ENCODE measurements at places on chromosomes 12 and 14.

- no peak for DNase-seq
Observed at GRCh38 chr12:88227263-88227662, 85.2 kb downstream of the TMTC3 start.

DNA sequence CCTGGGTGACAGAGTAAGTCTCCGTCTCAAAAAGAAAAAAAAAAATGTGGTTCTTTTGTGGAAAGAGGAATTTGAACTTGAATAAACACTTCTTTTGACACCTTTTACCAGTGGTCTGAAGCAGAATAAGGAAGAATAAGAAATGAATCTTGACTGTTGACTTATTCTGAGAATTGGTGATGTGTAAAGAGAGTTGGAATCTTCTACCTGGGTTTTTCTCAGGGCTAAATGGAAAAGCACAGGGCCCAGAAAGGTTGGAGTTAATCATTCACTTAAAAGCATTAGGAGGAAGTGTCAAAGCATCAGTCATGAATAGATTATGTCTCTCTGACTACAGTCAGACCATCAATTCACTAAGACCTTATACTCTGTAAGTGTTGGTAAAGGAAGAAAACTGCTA, 13.9 kb downstream of the PNMA1 start:
- DNase-seq: no peak

DNA sequence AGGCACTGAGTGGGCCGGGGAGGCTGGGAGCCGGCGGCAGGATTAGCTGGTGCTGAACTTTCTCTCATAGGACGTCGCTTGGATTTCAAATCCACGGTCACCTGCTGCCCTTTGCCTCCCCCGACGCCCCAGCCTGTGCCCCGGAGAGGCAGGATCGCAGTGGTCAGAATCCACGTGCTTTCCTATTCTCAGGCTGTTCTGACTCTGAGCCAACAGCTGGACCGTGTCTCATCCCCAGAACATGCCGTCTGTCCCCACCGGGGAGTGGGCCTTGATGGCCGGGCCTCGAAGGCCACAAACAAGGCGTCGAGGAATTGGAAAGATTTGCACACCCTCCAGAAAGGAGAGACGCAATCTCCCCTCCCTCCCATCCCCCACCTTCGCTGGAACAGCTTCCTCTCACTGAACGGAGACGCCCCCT, 18.5 kb upstream of the MLXIP start:
- DNase-seq: no peak

DNA sequence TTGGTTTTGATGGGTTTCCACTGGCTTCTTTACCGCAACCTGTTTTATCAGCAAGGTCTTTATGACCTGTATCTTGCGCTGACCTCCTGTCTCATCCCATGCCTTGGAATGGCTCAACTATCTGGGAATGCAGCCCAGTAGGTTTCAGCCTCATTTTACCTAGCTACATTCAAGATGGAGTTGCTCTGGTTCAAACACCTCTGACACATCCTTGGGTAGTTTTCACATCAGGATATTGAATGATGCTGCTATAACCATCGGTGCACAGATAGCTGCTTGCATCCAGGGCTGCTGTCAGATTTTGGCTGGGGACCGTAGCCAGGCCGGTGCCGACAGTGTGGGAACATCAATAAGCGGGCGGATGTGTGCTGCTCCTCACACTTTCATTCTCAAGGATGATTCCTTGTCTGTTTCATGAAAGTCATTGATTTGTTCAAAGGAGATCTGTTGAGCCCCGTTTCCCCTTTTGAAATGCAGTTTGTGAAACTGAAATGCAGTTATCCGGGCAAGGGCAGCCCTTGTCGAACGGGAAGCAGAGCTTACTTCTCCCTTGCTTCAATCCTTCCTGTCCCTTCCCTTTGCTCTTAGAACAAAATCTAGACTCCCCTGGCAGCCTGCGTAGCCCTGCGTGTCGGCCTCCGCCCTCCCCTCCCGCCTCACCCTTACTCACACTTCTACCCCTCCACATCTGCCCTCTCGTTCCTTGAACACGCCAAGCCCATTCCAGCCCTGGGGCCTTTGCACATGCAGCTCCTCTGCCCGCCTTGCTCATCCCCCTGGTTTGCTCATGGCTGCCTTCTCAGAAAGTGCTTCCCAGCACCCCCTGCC, 49.2 kb upstream of the NCOR2 start:
- peak; percentile 46 for DNase-seq

GRCh38 chr14:31659278-31659677, 98.1 kb downstream of the NUBPL start:
- DNase-seq: no peak

GRCh38 chr14:85451421-85451820, 78.5 kb upstream of the FLRT2 start:
- DNase-seq: no peak

DNA sequence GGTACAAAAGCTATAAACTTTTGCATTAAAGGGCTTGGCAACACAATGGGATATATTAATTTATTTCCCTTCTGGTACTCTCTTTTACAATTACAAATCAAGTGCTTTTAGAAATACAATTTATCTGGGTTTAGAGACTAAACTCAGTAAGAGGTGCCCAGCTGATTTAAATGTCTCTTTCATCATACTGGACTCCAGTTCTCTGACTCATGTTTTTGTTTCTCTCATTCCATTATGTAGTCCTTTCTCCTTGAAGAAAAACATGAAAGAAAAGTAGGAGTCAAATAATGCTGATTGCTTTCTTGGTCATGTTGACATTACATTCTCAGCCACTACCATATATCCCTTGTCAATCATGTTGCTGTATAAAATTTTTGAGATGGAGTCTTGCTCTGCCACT, 36.3 kb upstream of the CFL2 start:
- DNase-seq: no peak

GRCh38 chr14:105375635-105376057, 22.7 kb upstream of the TEX22 start:
- peak; percentile 71 for DNase-seq

DNA sequence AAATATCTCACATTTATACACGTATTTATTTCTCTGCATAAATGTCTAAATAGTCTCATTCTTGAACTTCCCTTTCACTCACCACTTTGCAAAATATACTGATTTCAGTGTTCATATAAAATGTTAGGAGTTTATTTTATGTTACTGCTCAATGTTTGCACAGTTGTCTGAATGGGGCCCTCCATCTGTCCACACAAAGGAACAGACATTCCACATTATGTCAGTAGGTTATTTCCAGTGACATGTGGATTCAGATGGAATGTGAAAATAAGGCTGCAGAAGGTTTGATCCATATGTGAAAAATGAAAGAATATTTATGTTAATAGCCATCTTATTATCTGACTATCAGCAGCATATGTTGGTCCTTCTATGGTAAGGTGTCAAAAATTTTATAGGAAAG, 994.4 kb upstream of the SEL1L start:
- no peak for DNase-seq

DNA sequence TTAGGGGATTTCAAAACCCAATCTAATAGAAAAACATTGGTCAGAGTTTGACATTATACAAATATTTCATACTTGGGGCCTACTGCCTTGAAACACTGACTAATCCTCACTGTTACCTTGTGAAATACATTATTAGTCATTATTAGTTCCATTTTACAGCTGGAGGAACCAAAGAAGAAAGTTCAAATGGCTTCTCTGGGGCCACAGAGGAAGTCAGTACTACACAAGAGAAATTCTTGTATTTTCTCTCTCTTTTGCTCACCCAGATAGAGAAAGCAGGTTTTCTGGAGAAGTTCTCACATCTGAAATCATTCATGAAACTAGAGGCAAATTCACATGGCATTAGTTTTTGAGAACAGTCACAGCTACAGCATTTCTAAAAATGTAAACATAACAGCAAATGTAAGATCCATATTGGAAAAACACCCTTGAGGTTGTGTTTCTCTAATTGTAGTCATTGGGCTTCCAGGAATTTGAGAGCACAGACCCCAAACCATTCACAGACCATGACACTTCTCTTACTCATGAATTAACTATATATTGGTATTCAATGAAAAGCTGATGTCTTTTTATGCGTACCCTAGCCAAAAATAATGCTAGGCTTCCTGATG, 83.0 kb downstream of the LLPH start:
- no peak for DNase-seq

GRCh38 chr12:121145221-121145620, 12.5 kb downstream of the P2RX7 start:
- no peak for DNase-seq

DNA sequence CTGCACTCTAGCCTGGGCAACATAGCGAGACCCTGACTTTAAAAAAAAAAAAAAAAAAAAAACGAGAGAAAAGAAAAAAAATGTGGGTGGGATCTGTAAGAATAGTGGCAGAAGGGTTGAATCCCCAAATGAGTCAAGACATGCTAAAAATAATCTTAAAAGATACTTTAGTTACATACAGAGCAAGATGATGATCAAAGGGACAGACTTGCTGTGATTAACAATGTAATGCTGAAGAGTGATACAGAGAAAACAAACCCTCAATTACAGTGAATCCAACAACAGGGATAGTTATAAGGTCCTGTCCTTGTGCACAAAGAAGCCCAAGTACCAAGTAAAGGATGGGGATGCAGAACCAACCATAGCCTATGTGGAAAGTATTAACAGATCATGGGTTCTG, 80.3 kb downstream of the DCAF5 start:
- no peak for DNase-seq

GRCh38 chr14:37270629-37271028, 72.9 kb downstream of the MIPOL1 start:
- DNase-seq: no peak

GRCh38 chr12:104751120-104751519, 207.0 kb downstream of the SLC41A2 start:
- no peak for DNase-seq

DNA sequence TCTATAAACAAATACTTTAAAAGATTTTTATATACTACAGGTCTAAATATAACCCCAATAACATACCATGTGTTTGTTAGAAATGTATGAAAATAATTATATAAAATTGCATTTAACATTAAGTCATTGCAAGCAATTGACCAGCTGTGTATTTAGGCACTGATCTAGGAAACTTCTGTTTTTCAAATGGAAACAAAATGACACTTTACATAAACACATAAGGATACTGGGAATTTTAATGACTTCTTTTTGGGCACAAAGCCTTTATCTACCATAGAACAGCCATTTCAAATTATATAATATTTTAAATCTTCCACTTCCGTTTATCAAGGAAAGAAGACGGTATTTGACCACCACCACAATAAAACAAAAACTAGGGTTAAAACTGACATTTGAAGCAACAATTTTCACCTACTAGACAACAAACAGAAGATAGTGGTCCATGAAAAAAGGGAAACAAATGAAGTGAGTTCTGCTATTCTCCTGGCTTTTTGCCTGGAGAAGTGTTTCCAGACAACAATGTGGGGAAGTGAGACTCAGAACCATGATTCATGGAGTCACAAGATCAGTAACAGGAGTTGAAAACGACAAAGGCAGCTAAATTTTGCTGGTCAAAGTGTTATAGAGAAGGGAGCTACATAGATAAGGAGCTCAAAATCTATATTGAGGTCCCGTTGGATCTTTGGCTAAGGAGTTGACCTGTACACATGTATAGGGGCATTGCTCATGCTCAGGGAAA, 475.1 kb downstream of the TRHDE start:
- peak; percentile 20 for DNase-seq

- no peak for DNase-seq
Observed at GRCh38 chr14:71362920-71363584, 455.8 kb downstream of the PCNX1 start.

DNA sequence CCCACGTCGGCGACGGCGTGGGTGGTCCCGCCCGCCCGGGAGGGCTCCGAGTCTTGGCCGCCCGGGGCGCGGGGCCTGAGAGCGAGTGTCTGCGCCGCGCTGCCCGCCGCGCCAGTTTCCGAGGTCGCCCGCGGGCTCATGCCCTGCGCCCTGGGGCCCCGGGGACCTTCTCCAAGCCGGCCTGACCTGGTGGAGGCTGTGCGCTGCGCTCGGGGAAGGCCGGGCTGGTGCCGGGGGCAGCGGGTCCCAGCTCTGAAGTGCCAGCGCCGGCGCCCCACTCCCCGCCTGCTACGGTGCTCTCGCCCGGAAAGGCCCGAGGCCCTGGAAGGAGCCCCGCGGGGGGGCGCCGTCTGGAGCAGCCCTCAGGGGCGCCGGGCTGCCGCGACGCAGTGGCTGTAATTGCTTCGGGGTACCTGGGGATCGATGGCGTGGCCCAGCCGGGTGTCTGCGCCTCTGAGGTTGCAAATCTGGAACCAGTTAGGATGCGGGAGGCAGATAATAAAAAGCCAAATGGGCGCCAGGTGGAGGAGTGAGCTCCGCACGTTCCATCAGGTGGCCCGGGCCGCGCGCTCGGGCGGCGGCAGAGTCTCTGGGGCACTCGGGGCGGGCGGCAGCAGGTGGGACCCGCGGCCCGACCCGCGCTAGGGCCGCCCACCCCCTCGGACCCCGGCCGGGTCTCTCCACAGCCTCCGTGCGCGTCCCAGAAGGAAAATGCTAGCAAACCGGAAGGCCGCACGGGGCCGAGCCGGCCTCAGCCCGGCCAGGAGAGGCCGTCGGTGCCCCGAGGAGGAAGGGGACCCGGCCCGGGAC, 102.3 kb upstream of the DIO3 start:
- DNase-seq: no peak

DNA sequence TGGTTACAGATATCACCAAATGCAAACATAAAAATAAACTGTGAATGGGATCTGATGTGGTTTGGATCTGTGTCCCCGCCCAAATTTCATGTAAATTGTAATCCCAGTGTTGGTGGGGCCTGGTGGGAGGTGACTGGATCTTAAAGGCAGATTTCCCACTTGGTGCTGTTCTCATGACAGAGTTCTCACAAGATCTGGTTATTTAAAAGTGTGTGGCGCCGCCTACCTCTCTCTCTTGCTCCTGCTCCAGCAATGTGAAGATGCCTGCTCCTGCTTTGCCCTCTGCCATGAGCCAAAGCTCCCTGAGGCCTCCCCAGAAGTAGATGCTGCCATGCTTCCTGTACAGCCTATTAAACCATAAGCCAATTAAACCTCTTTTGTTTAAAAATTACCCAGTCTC, 47.8 kb downstream of the SLC25A21 start:
- DNase-seq: no peak

DNA sequence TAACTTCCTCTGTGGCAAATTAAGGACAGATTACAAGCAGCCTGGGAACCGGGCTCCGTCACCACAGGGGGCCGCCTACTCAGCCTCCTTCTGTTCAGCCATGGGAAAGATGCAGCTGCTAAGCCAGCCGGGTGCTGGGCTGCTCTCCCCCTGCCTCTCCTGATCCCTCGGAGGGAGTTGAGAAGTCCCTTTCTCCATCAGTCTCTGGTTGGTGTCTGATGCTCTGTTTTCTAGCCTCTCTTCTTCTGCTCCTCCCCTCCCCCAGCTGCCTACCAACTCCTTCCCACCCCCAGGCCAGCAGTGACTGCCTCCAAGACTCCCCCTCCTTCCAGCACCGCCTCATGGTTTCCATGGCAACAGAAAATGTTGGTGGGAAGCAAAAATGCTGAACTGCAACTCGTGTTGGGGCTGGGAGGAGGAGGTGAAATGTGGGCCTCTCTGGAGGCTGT, 486.7 kb downstream of the APAF1 start:
- DNase-seq: no peak

GRCh38 chr14:100823413-100824080, 2.4 kb upstream of the MEG3 start:
- no peak for DNase-seq

- no peak for DNase-seq
Observed at GRCh38 chr14:73973497-73973896, 23.4 kb downstream of the COQ6 start.

GRCh38 chr12:65305346-65305950, 27.0 kb downstream of the MSRB3 start:
- DNase-seq: no peak

Data from Kasumi-1 (cell line).